ENCODE measurements at places on chromosomes 7 and 10.
A peak's percentile ranks its signal among the peaks of the same experiment; 100 is the strongest.

GRCh38 chr7:132899833-132900232 is 182.1 kb downstream of the CHCHD3 start:
- DNase-seq = no peak

GRCh38 chr7:82605247-82605864 is 161.8 kb upstream of the CACNA2D1 start:
- DNase-seq = peak; percentile 21

GRCh38 chr10:105171945-105172344 is 530.9 kb downstream of the SORCS3 start:
- no peak for DNase-seq

DNA sequence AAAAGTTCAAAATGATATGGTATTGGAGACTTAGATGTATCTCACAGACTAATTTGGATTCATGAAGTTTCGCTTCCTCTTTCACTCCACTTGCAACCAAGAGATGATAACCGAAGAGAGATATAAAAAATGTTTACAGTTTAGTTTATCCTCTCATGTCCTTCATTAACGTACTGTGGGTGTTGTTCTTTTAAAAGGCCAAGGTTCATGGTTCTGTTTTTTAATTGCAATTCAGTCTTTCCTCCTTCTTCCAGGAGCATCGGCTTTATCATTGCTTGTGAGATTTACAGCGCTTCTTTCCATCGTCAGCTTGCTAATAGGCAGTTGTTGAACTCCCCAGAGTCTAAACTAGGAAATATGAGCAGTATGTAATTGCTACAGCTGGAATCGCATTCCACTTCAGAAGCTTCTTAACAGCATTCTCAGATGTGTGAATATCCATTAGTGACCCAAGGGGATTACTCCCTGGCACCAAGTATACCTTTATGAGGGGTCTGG is 75.9 kb upstream of the HGF start:
- DNase-seq = no peak

DNA sequence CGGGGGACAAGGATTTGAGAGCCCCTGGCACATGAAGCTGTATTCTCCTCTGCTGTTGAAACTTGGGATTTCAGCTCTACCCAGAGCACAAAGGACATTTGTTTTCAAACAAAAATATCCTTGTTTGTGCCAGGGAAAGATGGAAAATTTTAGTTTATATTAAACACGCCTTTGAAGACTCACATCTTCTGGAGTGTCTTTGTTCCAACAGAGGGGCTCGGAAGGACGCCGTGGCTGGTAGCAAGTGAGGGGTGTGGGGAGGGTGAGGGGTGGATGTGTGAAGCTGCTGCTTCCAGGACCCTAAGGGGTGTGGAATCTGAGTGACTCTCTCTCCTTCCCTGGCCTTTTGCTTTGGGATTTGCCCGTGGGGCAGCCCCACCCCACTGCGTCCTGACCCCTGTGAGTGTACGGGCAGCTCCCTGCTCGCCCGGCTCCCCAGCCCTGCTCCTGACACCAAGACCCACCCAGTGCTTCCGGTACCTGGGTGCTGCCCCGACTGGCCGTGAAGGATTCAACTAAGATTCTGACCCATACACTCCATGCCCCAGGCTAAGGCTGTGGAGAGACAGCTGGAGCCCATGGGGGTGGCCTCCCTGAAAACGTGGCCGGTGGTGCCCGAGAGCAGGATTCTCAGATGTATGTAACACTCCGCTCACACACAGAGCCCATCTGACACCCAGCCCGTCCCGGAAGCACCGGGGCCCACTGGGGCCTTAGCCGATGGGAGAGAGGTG is 59.6 kb downstream of the ZRANB1 start:
- no peak for DNase-seq

GRCh38 chr7:131745390-131746248 is 189.2 kb upstream of the PODXL start:
- peak; percentile 62 for DNase-seq

GRCh38 chr10:8026349-8027259 is 27.9 kb upstream of the GATA3 start:
- DNase-seq = no peak

GRCh38 chr7:130894146-130894908 is 160.3 kb upstream of the KLF14 start:
- DNase-seq = peak; percentile 51

- peak; percentile 44 for DNase-seq
Measured at GRCh38 chr7:143288836-143289235, 685 bp downstream of the CASP2 start.

DNA sequence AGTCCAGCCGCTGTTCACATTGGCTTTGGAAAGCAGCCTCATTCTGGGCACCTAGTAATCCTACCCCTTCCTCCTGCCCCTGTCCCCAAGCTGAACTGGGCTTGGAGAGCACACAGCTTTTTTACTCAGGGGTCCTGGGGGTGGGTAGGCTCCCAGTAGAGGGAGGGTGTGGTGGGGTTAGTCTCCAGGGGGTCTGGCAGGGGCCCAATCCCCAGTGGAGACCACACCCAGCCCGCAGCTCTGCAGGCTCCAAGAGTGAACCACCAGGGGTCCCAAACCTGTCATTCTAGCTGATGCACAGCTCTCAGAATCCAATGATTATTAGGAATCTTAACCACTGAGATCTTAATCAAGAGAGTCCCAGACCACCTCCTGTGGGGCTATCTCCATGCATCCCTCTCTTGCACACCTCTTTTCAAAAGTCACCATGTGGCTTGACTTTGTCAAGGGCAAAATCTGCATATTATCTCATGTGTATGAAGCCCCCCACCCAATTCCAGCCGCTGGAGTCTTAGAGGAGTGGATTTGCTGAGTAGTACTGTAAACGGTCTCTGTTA is 2.7 kb downstream of the HOXA11 start:
- DNase-seq = no peak

GRCh38 chr10:111148025-111148424 is 71.2 kb downstream of the ADRA2A start:
- DNase-seq = no peak

DNA sequence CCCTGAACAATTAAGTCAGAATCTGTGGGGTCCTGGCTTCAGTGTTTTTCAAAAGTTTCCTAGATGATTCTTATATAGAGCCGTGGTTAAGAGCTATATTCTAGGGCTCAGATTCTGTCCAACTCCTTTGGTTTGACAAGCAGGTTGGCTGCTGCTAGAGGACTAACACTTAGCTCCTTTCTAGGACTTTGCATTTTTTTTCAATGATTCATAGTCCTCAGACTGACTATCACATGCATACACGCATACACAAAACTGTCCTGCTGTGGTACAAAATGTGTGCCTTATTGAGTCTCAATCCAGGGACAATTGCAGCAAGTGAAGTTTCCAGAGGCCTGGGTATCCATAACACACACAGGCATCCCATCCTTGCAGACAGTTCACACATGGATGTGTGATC is 392.0 kb downstream of the NRG3 start:
- peak; percentile 51 for DNase-seq

DNA sequence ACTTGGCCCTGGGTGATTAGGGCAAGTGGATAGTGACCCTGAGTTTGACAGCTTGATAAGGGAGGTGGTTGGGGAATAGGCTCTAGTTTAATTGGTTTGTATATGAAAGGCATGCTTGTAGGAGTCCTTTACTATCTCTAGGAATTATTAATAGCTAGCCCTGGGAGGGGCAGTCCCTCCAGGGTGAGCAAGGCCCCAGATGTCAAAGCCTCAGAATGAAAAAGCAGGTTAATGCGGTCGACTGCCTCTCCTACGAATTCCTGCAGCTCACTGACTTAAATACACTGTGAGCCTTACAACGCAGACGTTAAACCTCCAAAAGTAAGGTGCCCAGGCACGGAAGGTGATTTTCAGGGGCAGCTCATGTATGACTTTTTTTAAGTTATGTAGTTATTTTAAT is 5.2 kb upstream of the BTBD16 start:
- DNase-seq = no peak

DNA sequence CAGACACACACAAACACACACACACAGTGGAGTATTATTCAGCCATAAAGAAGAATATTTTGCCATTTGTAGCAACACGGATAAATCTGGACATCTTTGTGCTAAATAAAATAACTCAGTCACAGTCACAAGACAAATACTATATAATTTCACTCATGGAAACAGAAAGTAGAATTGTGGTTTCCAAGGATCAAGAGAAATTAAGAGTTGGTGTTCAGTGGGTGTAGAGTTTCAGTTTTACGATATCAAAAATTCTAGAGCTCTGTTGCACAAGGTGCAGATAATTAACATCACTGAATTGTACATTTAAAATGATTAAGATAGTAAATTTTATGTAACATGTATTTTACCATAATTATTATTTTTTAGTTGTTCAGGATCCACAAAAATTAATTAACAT is 1235.0 kb downstream of the XPNPEP1 start:
- no peak for DNase-seq

GRCh38 chr10:50544857-50545429 is 78.8 kb downstream of the SGMS1 start:
- DNase-seq = no peak

GRCh38 chr7:37769291-37769690 is 79.1 kb upstream of the NME8 start:
- no peak for DNase-seq

DNA sequence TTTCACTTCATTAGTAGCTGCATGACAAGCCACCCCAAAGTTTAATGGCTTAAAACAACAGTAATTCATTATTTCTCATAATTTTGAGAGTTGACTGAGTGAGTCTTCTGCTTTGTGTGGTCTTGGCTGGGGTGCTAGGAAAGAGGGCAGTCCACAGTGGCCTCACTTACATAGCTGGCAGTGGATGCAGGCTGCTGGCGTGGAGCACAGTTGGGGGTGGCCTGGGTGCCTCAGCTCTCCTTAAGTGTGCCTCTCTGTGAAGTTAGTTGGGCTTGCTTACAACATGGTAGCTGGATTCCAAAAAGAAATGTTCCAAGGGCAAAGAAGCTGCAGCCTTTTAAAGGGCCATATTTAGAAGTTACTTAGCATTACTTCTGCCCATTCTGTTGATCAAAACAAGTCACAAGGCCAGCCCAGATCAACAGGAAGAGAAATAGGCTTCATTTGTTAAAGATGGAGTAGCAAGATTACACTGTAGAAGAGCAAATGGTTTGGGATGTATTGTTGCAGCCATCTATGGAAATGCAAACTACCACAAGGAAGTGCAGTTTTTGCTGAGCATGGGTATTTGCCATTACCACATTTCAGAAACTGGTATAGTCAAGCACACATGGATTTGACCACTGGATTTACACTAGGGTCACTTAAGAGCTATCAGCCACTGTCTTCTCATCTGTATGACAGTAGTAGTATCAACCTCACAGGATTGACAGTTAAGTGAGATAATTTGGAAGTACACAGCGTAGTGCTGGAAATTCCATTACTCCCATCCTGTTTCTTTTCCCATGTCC is 33.6 kb downstream of the ZEB1 start:
- no peak for DNase-seq

GRCh38 chr7:121803039-121803438 is 69.9 kb upstream of the PTPRZ1 start:
- no peak for DNase-seq

GRCh38 chr7:70645279-70645678 is 486.7 kb upstream of the GALNT17 start:
- no peak for DNase-seq

DNA sequence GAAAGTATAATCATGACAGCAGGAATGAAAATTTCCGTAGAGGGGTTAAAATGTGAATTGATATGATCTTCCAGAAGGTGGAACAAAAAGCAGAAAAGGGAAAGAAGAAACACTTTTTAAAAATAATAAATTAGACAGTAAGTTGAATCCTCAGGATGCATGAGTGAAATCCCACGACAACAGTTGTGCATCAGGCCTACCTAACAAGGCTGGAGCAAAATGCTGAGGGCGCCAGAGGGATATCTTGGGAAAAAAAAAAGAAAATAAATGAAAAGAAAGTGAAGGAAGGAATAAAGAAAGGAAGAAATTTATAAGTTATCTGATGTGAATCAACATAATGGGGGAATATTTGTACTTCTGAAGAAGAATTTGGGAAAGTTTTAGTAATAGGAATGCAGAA is 13.0 kb upstream of the HUS1 start:
- DNase-seq = no peak

DNA sequence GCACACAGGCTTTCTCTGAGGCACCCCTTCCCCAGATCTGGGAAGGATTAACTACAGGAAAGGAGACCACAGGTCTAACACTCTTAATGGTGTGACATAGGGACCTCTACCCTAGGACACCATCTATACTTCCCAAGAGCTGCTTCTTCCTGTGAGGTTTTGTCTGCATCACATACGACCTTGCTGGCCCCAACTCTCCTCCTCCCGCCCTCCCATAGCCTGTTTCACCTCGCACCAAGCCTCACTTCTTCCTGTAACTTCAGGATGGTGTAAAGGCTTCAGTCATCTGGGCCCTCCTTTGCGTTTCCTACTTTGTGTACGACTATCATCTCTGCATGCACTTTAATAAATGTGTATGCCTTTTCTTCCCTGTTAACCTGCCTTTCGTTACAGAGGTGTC is 274.3 kb downstream of the KLF6 start:
- DNase-seq = no peak

DNA sequence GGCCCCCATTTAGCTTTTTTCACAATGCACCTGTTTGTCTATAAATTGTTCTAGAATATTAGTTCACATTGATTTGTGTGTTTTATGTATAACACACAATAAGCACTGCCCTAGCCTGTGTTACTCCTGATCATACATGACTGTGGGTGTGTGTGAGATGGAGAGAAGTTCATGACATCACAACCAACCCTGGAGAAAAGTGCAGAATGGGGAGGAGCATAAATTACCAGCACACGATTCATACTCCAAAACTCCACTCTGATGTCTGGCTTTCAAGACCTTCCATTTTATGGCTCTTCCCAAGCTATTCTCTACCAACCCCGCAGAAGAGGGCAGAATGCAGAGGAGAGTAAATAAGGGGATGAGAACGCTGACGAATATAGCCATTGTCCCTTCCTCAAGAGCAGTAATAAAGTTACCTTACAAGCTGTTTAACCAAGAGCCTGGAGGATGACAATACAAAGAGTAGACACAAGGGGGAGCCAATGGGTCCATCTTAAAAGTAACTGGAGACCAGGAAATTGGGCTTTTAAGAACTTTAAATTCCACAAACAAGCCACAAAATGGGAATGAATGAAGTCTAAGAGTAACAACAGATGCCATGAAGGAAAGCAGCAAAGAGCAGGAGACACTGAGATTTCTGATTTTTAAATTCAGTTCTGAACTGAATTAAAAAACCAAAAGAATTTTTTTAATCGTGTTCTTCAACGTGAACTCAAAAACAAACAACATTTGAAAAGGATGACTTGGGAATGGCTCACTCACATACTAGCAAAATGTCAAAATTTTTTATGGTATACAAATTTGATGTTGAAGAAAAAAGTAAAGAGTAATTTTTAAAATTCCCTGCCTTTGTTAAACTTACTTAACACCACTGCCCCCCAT is 159.6 kb downstream of the PARD3 start:
- DNase-seq = peak; percentile 71

DNA sequence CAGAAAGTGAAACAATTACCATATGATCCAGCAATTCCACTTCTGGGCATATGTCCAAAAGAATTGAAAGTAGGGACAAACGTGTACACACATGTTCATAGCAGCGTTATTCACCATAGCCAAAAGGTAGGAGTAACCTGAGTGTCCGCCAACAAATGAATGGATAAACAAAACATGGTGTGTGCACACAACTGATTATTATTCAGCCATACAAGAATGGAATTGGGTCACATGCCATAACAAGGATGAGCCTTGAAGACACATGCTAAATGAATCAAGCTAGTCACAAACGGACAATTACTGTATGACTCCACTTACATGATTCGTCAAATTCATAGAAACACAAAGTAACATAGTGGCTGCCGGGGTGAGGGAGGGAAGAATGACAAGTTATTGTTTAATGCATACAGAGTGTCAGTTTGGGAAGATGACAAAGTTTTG is 4.1 kb upstream of the OIT3 start:
- DNase-seq = peak; percentile 19

Measured in fibroblast of skin of back (primary cell).